MG63 (cell line): ENCODE measurements at places on chromosomes 4 and X. TPM values are rescaled to one million over a fixed set of nuclear protein-coding genes. Genes with fewer than 3 reads are reported as not detected.

Gene ALAS2
- not detected in 2 replicates for total RNA-seq

Gene XAGE2
- not detected in 2 replicates for total RNA-seq

Gene PDGFRA
- total RNA-seq: 118 and 133 TPM in 2 replicates

DNA sequence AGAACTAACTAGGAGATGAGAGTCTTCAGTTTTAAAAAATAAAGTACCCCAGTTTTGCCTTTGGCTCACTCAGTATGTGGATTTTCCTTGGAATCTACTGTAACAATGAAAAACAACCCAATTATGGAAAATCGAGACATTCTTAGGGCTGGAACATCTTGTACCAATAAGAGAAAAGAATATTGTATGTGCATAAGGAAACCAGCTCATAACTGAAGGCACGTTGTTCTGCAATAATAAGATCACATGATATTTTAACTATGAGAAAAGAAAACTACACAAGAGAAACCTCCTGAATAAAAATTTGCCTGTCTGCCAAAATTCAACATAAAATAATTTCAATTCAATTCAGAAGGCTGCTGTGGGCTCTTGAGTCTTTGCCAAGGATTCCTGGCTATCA is 261.8 kb upstream of the EDNRA start:
- DNase-seq: no peak

Gene RTL9
- total RNA-seq: 0.30 and 0.72 TPM in 2 replicates

Gene ADAMTS3
- 3.2 and 7.1 TPM in 2 replicates for total RNA-seq

Gene PTPN13
- total RNA-seq: 5.5 and 5.6 TPM in 2 replicates

Gene NFKB1
- 24.7 and 25.7 TPM in 2 replicates for total RNA-seq
